ENCODE measurements at places on chromosomes 1 and 21.

GRCh38 chr1:220685879-220686278 is 4.3 kb upstream of the C1orf115 start:
- no peak for DNase-seq

GRCh38 chr1:15637826-15638225 is 20.6 kb downstream of the DDI2 start:
- no peak for DNase-seq

GRCh38 chr1:78055565-78056132 is 9.9 kb downstream of the GIPC2 start:
- no peak for DNase-seq

DNA sequence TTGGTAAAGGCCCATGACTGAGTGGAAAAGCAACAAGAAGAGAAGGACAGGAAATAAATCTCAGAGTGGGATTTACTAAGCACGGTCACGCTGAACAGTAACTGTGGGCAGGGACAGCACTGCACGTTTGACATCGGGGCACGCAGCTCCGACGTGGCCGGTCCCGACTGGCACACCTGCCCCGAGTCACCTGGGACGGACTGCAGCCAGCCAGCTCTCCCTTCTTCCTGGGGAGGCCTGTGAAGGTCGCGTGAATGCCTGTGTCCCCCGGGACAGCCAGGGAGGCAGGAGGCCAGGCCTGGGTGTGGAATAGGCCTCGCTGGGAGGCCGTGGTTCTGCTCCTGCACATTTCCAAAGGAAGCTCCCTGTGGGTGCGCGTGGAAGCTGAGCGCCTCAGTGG is 140.2 kb downstream of the PRDM16 start:
- DNase-seq, result no peak

DNA sequence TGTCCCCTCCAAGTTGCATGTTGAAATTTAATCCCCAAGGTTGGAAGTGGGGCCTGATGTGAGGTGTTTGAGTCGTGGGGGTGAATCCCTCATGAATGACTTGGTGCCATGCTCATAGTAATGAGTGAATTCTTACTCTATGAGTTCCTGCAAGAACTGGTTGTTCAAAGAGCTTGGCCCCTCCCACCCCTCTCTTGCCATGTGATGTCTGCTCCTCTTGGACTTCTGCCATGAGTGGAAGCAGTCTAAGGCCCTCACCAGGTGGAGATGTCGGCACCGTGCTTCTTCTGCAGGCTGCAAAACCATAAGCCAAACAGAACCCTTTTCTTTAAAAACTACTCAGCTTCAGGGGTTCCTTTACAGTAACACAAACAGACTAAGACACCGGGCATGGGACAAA is 14.3 kb downstream of the G0S2 start:
- DNase-seq, result no peak
